ENCODE measurements at places on chromosomes 4 and X.

- no peak for DNase-seq
Observed at GRCh38 chr4:16055873-16056272, 27.9 kb downstream of the PROM1 start.

- no peak for DNase-seq
Observed at GRCh38 chrX:134024686-134025377, 39.4 kb upstream of the GPC3 start.

DNA sequence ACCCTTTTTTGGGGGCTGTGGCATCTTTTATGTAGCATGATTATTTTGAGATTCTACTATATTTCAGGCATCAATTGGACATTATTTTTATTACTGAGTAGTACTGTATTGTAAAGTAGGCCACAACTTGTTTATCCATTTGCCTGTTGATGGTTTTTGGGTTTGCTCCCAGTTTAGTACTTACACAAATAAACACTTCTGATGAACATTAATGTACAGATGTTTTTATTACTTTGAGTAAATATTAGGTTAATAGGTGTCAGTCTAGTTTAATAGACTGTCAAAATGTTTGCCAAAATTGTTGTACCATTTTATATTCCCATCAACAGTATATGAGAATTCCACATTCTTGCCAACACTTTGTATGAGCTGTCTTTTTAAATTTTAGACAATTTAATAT is 214.9 kb upstream of the MAD2L1 start:
- no peak for DNase-seq

- no peak for DNase-seq
Observed at GRCh38 chr4:92253550-92253949, 50.2 kb upstream of the GRID2 start.

DNA sequence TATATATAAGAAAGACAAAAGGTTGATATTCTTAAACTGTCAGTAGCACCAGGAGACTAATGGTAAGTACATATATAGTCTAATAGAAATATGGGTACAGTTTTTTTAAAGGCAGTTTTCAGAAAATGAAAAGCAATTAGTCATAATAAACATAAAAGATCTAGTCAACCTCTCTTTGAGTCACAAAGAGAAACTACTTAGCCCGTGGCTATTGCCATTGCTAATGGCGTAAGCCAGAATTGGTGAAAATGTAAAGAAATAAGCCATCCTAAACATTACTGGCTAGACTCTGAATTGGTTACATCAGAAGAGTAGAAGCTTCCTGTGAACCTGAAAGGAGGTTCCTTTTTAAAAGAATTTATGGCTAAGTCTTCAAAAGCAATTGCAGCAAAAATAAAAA is 668.7 kb upstream of the CPEB2 start:
- DNase-seq, result no peak

DNA sequence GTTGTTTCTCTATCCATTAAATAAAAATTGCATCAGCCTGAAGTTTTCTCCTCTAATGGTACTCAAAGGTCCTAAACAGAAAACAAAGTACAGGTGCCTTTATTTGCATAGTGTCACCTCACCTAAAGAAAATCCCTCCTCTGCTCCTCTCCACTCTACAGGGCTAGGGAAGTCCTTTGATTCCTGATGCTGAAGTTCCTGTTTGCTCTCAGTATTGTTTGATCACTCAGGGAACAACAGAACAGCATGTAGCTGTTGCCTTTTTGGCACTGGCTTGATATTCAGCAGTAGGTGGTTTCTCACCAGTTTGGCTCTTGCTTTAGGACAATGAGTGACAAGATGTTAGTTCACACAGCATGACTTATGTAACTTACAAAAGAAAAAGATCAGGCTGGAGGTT is 156.2 kb upstream of the SLC7A11 start:
- DNase-seq, result no peak

- DNase-seq, result no peak
Observed at GRCh38 chr4:147994076-147994475, 262.2 kb downstream of the ARHGAP10 start.

- DNase-seq, result no peak
Observed at GRCh38 chr4:115865736-115866135, 752.3 kb upstream of the NDST4 start.

GRCh38 chr4:84681486-84682274 is 98.8 kb downstream of the CDS1 start:
- DNase-seq, result no peak

DNA sequence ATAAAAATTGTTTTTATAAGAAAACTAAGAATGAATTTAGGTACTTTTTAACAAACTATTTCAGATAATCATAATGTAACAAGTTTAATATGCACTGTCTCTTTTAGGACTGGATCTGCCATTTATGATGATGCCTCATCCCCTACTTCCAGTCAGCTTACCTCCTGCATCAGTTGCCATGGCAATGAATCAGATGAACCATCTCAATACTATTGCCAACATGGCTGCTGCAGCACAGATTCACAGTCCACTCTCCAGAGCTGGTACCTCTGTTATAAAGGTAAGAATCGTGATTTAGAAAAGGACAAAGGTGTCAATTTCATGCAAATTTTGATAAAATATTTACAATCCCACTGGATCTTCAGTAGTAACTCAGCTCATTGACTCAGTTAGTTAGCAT is 566.2 kb downstream of the DACH2 start:
- DNase-seq, result no peak

DNA sequence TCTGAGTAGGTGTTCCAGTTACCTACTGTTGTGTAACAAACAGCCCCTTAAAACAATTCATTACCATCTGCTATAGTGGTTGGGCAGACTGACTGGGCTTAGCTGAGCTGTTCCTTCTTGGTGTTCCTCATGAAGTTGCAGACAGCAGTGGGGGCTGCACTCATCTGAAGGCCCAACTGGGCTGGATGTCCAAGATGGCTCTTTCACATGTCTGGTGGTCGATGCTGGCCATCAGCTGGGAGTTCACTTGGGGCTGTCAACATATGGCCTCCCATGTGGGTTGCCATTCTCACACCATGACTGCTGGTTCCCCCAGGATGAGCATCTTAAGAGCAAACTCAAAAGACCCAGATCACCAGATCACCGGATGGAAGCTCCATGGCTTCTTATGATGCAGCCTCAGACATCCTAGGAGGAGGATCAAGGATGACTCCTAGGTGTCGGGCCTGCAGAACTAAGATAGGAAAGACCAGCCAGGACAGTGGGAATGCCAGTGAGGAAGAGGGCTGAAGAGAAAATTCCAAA is 34.3 kb upstream of the PPP2R2C start:
- DNase-seq, result no peak

DNA sequence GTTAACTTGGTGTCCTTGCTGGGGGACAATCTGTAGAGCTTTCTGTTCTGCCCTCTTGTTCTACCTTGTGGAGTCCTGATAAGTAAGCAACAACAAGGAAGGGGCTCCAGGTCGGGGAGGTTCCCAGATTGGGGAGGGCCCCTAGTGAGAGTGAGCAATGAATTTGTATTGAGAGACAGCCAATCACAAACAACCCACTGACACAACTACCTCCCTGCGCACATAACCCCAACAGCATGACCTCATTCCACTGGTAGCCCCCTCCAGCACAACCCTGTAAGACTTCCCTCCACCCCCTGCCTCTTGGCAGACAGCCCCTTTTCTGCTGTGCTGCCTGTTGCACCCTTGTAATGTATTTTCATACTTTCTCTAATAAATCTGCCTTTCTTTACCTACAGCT is 19.7 kb upstream of the PNPLA4 start:
- DNase-seq, result no peak

DNA sequence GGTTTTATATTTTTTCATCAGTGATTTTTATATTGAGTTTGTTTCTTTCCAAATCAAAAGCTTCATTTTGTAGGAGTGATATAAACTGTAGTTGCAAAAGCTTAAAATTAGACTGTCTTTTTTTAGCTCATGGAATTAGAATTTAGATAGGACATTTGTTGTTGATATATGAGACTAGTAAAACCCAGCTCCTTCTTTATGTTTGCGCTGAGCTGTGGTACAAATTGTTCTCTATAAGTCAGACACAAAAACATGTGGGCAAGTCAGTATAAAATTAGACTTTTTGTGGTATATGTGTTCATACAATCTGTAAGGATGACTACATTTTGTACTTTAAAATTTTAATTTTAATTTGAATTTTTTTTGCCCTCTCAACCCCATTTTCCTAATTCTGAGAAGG is 18.3 kb downstream of the FHIP1A start:
- DNase-seq, result no peak

GRCh38 chr4:134691915-134692314 is 490.3 kb upstream of the PABPC4L start:
- DNase-seq, result no peak

- no peak for DNase-seq
Observed at GRCh38 chr4:33073811-33074210, 2353.6 kb downstream of the PCDH7 start.

DNA sequence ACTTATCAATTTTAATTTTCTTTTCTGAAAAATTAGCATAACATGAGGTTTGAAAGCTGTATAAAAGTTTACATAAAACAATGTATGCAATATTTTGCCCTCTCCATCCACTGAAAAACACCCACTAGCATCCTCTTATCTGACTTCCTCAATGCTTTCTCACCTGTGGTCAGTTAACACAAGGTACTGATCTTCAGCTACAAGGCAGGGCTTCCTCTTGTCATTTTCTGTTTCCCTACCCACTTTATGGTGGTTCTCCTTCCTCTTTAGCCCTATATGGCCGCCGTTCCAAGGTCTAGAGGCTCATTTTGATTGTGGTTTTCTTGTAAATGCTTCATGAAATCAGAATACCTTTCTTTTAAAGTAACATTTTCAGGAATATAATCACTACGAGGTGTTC is 618.6 kb upstream of the CPEB2 start:
- DNase-seq, result no peak

- no peak for DNase-seq
Observed at GRCh38 chr4:6779667-6780565, 2.6 kb upstream of the KIAA0232 start.

GRCh38 chr4:1356181-1356998 is 9.4 kb downstream of the UVSSA start:
- DNase-seq, result peak; percentile 61

DNA sequence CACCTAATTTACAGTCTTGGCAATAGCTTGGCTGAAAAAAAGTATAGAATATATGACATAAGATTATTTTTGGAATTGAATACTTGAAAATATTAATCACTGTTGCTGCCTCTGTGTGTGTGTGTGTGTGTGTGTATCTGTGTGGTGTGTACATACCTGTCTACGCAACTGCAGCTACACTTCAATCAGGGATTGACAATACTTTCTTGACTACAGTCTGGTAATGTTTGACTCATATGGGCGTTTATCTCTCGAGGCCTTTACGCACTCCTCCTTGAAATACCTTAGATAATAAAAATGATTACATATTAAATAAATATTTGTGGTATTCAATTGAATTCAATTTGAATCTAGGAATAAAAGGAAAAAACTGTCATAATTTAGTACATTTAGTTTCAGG is 565.2 kb downstream of the PCDH18 start:
- DNase-seq, result no peak

GRCh38 chr4:87018753-87019152 is 83.9 kb downstream of the AFF1 start:
- no peak for DNase-seq

DNA sequence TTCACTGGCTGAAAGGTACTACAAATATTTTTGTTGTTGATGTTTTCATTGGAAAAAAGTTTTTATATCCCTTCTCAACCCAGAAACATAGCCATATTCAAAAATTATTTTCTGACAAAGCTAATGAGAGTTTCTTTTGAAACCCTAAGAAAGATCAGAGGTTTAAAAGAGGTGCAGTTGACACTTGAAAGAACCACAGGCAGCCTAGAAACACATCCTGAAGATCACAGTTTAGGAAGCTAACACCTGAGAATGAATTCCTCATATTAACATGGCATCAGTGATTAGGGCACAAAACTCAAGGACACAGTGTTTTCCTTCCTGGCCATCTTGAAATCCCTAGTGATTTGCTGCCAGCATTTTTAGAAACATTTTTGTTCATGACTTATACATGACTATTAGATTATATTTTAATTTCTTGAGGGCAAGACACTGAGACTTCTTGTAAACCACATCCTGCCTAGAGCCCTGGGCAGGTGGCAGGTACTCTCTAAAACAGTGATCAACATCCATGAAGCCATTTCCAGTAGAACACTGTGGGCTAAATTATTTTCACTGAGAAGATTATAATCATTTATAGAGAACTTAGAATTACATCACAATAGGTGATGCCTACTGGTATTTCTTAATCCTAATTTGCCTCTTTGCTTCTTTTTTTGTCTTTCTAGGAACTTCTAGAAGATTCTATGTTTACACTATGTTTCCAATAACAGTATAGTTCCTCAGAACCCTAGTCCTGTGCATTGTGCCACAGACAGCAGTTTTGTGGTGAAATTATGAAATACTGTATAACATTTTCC is 80.0 kb downstream of the ARSJ start:
- DNase-seq, result no peak

DNA sequence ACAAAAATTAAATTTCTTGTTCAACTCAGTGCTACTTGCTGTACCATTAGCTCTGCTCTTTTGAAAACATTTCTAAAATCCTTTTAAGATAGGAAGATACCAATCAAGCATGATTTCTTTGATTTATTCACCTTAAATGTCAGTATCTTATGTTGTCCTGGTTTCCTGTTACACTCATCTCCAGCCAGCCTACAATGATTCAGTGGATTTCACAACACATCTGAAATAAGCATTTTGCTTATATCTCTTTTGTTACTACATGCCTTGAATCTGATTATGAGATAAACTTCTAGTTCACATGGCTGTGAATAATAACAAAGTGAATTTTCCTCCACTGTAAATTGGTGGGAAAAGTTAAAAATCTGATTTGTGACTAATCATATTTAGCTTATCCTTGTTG is 112.5 kb upstream of the BMP3 start:
- DNase-seq, result no peak

DNA sequence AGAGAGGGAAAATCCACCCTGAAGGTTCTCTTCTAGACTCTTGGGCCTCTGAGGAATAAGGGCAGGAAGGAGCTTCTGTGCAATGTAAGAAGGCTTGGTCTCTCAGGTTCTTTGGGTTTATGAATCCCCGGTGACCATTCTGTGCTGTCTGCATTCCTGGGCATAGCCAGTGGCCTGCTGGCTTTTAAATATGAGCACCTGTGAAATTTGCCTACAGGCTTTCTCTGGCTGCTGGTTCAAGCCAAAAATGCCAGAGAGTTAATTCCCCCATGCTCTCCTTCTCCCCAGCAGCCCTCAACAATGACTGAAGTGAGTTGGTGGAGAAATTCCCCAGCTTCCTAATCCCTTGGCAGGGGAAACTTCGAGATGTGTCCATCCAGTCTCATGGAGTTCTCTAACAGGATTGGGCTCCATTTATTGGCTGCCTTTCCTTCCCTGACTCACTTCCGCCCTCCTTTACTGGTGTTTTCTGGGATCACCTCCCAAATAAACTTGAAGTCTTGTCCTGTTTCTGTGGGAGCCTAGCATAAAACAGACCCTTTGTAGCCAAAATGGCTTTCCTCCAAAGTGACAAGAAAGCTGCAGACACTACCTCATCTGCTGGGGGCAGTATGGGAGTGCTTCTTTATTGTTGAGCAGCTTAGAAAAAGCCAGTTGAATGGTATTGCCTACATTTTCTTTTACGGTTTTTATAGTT is 179.4 kb upstream of the CASK start:
- DNase-seq, result no peak

DNA sequence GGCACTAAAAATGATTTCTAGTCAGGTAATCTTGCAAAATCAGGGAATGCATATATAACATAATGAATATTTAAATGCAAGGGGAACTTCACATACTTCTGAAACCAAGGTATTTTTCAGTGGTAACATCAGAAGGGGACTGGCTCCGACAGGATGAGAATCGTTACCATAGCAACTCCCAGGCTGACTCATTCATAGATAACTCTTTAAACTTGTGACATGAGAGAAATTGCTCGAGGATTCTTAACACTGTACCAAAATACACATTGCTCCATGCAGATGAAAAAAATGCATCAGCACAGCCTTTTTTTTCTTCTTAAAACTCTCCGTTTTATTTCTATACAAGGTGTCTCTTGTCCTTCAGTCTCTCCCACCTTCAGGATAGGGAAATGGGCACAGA is 114.3 kb downstream of the GABRB1 start:
- no peak for DNase-seq
